ENCODE measurements at places on chromosomes 6 and 20.

GRCh38 chr6:42152024-42152423 is 9.6 kb upstream of the C6orf132 start:
- H3K4me3 ChIP-seq = no peak overlapping the region
- H3K27me3 ChIP-seq = no peaks in the 10 kb centered on the region
- H3K27ac ChIP-seq = no peak overlapping the region
- DNase-seq = no peak
- no peaks in the 10 kb centered on the region for H3K4me1 ChIP-seq

DNA sequence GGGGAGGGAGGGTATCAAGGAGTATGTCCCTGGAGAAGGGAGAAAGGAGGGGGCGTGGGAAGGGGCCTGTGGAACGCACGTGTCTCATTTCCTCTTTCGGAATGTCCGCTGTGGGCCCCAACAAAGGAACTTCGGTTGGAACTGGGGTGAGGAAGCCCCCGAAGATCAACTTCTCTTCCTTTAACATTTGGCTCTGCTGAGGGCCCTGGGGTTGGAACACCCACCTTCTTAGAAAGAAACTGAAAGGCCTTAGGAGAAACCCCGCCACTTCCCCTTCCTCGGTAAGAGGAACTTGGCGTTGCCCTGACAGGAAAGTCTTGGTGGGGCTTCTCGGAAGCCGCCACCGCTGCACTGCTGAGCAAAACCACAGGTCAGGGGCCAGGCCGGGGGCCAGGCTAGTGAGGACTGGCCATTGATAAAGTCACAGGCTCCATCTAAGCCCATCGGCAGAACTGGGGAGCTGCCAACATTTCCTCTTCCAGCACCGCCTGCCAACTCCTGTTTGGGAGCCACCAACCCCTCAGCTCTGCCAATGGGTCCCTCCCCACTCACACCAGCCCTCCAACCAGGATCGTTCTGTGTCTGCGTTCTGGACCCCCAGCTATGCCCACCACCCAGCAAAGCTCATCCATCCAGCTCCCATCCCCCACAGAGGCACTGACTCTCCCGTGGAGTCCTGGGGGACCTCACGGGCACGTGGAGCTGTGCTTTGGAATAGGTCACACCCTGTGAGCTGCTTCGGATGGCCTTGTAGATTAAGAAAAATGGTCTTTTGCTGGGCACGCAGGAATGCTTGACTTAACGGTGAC is 44.8 kb downstream of the FGD2 start:
- H3K4me3 ChIP-seq = peak overlapping the region; percentile 85
- peak; percentile 86 for DNase-seq
- no peaks in the 10 kb centered on the region for H3K27me3 ChIP-seq
- H3K36me3 ChIP-seq = peaks cover 10% of the 10 kb centered on the region
- peak overlapping the region; percentile 98 for H3K27ac ChIP-seq

- peaks cover 5% of the 10 kb centered on the region for H3K36me3 ChIP-seq
- DNase-seq = no peak
- peaks cover 54% of the 10 kb centered on the region for H3K4me1 ChIP-seq
Observed at GRCh38 chr20:53148771-53149147, 176.6 kb downstream of the TSHZ2 start.

GRCh38 chr6:56152611-56153010 is 94.8 kb downstream of the COL21A1 start:
- no peaks in the 10 kb centered on the region for H3K4me1 ChIP-seq
- no peak overlapping the region for H3K4me3 ChIP-seq
- H3K27ac ChIP-seq = no peak overlapping the region
- H3K36me3 ChIP-seq = no peaks in the 10 kb centered on the region

GRCh38 chr20:21569586-21569985 is 55.7 kb upstream of the NKX2-2 start:
- H3K27me3 ChIP-seq = peaks cover 11% of the 10 kb centered on the region
- H3K4me1 ChIP-seq = peaks cover 11% of the 10 kb centered on the region

DNA sequence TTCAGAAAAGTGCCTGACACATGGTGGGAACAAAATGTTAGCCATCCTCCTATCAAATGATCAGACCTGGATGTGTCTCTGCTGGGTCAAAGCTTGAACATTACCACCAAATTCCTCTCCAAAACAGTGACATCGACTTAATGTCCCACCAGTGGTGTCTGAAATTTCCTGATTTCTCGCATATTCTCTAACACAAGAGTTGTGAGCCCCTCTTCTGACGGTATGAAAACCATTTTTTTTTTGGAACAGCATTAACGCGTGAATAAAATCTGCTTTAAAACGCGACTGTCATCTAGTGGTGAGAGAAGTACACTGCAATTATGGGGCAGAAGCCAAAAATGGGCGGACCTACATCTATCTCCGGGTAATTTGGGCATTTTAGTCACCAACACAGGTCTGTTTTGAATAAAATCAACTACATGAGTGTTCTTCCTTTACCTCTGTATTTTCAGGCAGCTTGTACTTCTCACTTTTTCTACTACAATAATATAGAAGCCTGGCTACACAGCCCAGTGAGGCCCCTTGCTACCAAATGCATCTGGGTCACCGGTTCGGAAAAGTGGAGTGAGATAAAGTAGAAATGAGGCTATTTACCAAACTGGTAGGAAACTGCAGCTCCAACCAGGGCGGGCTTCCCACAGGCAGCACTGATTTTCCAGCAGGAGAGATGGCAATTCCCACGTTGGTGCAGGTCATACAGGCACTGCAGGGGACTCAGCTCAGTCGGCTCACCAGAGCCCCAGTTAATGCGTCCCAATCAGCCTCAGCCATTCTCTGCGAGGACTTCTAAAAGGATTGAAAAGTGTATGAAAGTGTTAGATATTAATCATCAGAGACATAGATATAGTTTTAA is 27.4 kb downstream of the MGME1 start:
- H3K27ac ChIP-seq = no peak overlapping the region
- H3K27me3 ChIP-seq = peaks cover 3% of the 10 kb centered on the region
- H3K36me3 ChIP-seq = no peaks in the 10 kb centered on the region
- DNase-seq = peak; percentile 55
- H3K4me3 ChIP-seq = no peak overlapping the region
- peaks cover 28% of the 10 kb centered on the region for H3K4me1 ChIP-seq

GRCh38 chr20:37327748-37328147 is 18.2 kb upstream of the SRC start:
- H3K4me1 ChIP-seq = no peaks in the 10 kb centered on the region
- DNase-seq = no peak
- no peaks in the 10 kb centered on the region for H3K36me3 ChIP-seq
- H3K27ac ChIP-seq = no peak overlapping the region
- no peak overlapping the region for H3K4me3 ChIP-seq

- H3K27ac ChIP-seq = no peak overlapping the region
- H3K4me1 ChIP-seq = peaks cover 21% of the 10 kb centered on the region
- DNase-seq = no peak
Observed at GRCh38 chr20:37703035-37703845, 9.4 kb downstream of the CTNNBL1 start.

GRCh38 chr20:20002101-20002998 is 14.8 kb upstream of the NAA20 start:
- H3K4me1 ChIP-seq = peaks cover 12% of the 10 kb centered on the region
- no peak for DNase-seq
- peaks cover 40% of the 10 kb centered on the region for H3K27me3 ChIP-seq
- no peak overlapping the region for H3K4me3 ChIP-seq
- no peak overlapping the region for H3K27ac ChIP-seq

DNA sequence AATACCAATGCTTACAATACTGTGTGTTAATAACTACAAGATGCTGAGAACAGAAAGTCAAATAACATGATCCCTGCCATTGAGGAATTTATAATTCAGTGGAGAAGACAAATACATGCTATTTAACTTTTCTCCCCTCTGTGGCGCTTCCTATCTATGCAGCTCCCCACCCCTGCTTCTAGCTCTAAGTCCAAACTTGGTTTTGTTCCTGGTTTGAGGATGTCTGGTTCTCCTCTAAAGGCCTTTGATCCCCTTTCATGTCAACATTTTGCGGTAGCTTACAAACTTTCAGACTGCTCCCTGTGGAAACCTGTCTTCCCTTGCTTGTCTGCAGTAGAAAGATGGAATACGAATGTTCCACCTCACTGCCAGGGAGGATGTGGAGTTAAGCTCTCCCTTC is 18.4 kb upstream of the REPS1 start:
- H3K36me3 ChIP-seq = no peaks in the 10 kb centered on the region
- H3K4me1 ChIP-seq = no peaks in the 10 kb centered on the region
- no peak overlapping the region for H3K27ac ChIP-seq
- no peak for DNase-seq
- H3K27me3 ChIP-seq = no peaks in the 10 kb centered on the region

DNA sequence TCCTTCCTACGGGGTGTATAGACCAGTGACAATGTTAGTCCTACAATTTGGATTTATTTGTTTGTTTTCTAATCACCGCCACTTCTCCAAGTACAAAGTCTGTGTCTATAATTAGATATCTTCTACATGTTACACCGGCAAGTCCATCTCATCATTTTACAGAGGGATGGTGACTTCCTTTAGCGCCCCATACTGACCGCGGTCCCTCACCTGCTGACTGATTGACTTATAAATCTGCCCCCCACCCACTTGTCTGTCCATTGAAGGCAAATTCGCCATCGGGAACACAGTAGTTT is 8.9 kb upstream of the NR2E1 start:
- peak overlapping the region; percentile 3 for H3K4me3 ChIP-seq
- DNase-seq = no peak
- peaks cover 11% of the 10 kb centered on the region for H3K4me1 ChIP-seq
- H3K36me3 ChIP-seq = no peaks in the 10 kb centered on the region
- H3K27ac ChIP-seq = no peak overlapping the region

DNA sequence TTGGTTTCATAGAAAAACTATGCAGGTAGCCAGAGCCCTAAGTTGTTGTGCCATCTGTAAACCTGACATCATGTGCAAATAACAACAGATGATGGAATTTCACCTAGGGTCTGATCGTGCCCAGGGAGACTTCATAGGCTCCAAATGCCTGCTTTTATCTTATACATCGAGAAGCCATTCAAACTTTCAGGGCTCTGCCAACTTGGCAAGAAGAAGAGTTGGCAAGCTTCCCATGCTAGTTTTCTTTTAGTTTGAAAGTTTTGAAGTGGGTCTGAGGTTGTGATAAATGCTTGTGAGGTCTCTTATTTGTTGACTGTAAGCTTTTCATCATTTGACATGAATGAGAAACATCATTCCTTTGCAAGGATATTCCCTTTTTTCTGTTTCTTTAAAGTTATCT is 175.4 kb upstream of the FLRT3 start:
- H3K27me3 ChIP-seq = no peaks in the 10 kb centered on the region
- no peak for DNase-seq
- H3K4me3 ChIP-seq = no peak overlapping the region
- no peak overlapping the region for H3K27ac ChIP-seq

- H3K27me3 ChIP-seq = no peaks in the 10 kb centered on the region
- H3K4me3 ChIP-seq = no peak overlapping the region
- no peaks in the 10 kb centered on the region for H3K4me1 ChIP-seq
- H3K36me3 ChIP-seq = peaks cover 57% of the 10 kb centered on the region
- H3K27ac ChIP-seq = no peak overlapping the region
Observed at GRCh38 chr6:89729818-89730217, 89.8 kb downstream of the MDN1 start.

- H3K36me3 ChIP-seq = no peaks in the 10 kb centered on the region
- no peaks in the 10 kb centered on the region for H3K4me1 ChIP-seq
- no peak overlapping the region for H3K4me3 ChIP-seq
- H3K27ac ChIP-seq = no peak overlapping the region
- peaks cover 5% of the 10 kb centered on the region for H3K27me3 ChIP-seq
Observed at GRCh38 chr6:159418997-159419396, 249.8 kb downstream of the FNDC1 start.

DNA sequence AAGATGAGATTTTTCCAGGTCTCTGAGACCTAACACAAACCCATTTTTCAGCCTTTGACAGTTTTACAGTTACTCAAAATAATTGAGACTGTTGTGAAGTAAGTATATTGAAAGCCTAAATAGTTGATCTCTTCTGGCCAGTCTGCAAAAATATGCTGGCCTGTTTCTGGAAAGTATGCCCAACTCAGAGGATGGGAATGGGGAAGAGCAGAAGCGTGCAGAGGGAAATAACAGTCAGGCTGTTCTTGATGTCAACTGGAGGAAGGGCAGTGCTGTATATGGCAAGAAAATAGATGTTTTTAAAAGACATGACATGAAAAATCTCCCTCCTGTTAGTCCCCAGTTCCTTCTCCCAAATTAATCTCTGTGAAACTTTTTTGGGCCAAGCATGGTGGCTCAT is 3.8 kb downstream of the GID8 start:
- H3K36me3 ChIP-seq = peaks cover 38% of the 10 kb centered on the region
- H3K4me3 ChIP-seq = no peak overlapping the region
- peak overlapping the region; percentile 38 for H3K27ac ChIP-seq
- no peaks in the 10 kb centered on the region for H3K27me3 ChIP-seq
- peaks cover 26% of the 10 kb centered on the region for H3K4me1 ChIP-seq
- DNase-seq = no peak

GRCh38 chr6:122631571-122632249 is 21.5 kb downstream of the PKIB start:
- H3K27me3 ChIP-seq = no peaks in the 10 kb centered on the region
- H3K27ac ChIP-seq = no peak overlapping the region
- no peak overlapping the region for H3K4me3 ChIP-seq
- no peak for DNase-seq
- H3K4me1 ChIP-seq = no peaks in the 10 kb centered on the region

DNA sequence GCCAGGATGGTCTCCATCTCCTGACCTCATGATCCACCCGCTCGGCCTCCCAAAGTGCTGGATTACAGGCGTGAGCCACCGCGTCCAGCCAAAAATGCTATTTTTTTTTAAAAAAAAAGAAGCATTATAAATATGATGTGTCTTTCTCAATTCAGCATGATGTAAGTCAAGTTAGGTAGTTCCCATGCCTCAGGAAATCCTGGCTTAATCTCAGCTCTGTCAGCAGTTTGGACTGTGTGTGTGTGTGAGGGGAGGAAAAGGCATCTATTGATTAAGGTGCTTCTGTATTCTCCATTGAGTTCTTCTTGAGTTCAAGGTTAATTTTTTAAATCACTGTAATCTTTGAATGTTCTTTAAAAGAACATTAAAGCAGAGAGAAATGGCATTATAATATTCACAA is 51.5 kb downstream of the GMDS start:
- H3K4me3 ChIP-seq = no peak overlapping the region
- H3K27ac ChIP-seq = no peak overlapping the region
- peaks cover 3% of the 10 kb centered on the region for H3K36me3 ChIP-seq
- H3K27me3 ChIP-seq = peaks cover 9% of the 10 kb centered on the region
- H3K4me1 ChIP-seq = no peaks in the 10 kb centered on the region

GRCh38 chr20:46356195-46357029 is 48.1 kb upstream of the CDH22 start:
- peaks cover 41% of the 10 kb centered on the region for H3K4me1 ChIP-seq
- H3K36me3 ChIP-seq = peaks cover 19% of the 10 kb centered on the region
- H3K27me3 ChIP-seq = no peaks in the 10 kb centered on the region
- no peak overlapping the region for H3K27ac ChIP-seq

DNA sequence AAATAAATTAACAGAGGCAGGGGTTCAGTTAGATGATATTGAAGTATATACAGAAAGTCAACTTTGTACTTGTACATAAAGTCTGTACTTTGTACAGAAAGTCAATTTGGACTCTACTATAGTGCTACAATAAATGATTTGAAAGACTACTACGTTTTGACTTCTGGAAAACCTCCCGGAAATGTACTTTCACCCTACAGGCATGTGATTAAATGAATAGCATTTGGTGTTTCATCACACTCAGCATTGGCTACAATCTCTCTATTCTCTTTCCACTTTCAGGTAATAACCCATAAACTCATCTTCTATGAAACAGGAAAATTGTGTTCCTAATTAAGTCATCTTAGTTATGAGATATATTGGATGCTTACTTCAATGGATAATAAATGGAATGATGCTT is 25.6 kb upstream of the MC3R start:
- H3K27ac ChIP-seq = no peak overlapping the region
- H3K27me3 ChIP-seq = peaks cover 2% of the 10 kb centered on the region
- H3K36me3 ChIP-seq = no peaks in the 10 kb centered on the region
- H3K4me1 ChIP-seq = no peaks in the 10 kb centered on the region

- H3K27me3 ChIP-seq = no peaks in the 10 kb centered on the region
- H3K4me1 ChIP-seq = peaks cover 41% of the 10 kb centered on the region
- H3K4me3 ChIP-seq = no peak overlapping the region
- no peak for DNase-seq
- no peak overlapping the region for H3K27ac ChIP-seq
Observed at GRCh38 chr20:45940053-45940452, 5.6 kb downstream of the PCIF1 start.
